ENCODE measurements at places on chromosomes 11 and 22. TPM values are rescaled to one million over a fixed set of nuclear protein-coding genes. Genes with fewer than 3 reads are reported as not detected.

DNA sequence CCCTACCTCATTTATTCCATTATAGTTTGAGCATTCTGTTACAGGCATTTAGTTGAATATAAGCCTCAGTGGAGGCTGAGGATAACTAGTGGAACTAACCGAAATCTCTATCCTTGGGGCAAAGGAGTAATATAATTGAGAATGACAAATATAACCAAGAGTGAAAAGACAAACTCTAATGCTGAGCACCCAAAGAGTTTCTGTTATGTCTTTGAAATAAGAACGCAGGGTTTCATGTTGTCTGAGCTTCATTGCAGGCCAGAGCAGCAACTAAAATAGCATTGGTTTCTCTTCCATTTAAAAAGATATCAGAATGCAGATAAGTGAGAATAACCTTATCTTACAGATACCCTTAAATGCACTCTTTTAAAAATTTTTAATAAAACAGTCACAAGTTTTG lies 131.8 kb downstream of the SBF2 start:
- DNase-seq: no peak

- DNase-seq: no peak
Observed at GRCh38 chr11:47918882-47919495, 61.4 kb upstream of the PTPRJ start.

DNA sequence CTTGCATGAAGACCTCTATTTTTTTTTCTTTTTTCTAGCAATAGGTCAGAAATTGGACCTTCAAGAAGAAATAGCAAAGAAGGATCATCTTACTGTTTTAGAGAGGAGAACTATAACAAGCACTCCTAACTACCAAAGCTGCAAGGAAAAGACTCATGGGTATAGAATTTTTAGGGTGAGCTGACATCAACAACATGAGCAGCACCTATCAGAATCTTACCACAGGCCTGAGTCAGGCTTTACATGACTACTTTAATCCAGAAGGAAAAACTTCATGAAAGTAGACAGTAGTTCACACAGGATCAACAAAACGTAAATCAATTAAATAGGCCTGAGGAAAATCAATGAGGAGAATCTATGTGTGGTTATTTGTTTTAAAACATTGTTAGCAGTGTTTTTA lies 130.5 kb downstream of the FAM76B start:
- DNase-seq: no peak

DNA sequence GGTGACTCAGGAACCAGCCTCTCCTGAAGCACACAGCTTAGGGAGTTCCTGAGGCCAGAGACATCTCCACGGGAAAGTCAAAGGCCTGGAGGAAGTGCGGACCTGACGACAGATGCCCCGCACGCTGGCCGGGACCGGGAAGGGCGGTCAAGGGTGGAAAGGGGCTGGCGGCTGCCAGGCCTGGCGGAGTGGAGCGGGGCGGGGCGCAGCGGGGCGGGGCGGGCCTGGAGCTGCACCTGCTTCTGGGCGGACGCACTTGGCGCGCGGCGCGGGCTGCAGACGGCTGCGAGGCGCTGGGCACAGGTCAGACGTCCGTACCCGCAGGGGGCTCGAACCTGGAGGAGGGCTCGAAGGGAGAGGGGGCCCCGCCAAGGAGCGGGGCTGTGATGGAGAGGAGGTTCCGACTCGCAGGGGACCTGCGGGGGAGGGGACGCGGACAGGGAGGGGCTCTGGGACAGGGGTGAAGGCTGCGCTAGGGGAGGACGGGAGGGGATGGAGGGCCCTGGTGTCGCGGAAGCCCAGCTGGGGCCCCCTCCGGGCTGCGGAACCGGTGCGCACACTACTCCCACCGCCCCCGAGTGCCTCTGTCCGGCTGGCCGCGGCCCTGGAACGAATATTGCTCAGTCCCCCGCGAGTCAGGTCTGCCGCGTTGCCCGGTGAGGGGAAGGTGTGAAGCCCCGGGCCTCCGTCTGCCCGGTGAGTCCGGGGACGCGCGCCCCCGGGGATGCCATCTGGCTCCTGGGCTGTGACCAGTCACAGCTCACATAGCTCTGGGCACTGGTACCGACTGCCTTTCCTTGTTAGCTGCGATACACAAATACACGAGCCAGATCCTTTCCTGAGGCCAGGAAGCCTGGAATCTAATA lies at the start of gene TMEM45B:
Gene TMEM45B, plus strand, starts transcription at position 253 of the 866 bp plus-strand sequence. CDS start 36,635 bp downstream, outside the sequence.
- no peak for DNase-seq

The TP53I11 gene
- 14.4 TPM for total RNA-seq

The TTC36 gene
- total RNA-seq: 1.5 TPM

The PNPLA3 gene
- total RNA-seq: 7.7 TPM

The ABCG4 gene
- 4.0 TPM for total RNA-seq
